Stimulated activated CD8-positive, alpha-beta memory T cell treated with anti-CD3 and anti-CD28 coated beads, Interleukin-12 subunit alpha, Interleukin-12 subunit beta, amount 100 ng/mL, for 1 hour (primary cell): ENCODE measurements at places on chromosomes 3 and 15.
A peak's percentile ranks its signal among the peaks of the same experiment; 100 is the strongest.

DNA sequence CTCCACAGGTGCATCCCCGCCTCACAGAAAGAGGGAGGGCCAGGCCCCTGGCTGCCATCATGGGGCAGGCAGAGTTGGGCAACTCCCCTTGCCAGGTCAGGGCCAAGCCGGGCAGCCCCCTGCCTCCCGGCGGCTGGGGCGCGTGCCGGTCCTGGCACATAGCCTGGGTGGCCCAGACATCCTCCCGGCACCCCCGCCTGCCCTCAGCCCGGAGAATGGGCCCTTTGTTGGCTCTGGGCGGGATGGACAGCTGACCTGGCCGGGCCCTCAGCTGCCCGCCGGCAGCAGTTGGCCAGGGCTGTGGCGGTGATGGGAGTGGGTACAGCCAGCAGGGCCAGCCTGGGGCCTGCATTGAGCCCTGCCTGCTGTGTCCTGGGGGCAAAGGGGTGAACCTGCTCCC, 16.5 kb downstream of the PLXNA1 start:
- DNase-seq, result no peak

- DNase-seq, result no peak
These were observed 444.9 kb downstream of the LPP start for GRCh38 chr3:188598894-188599293.

GRCh38 chr3:46923559-46924350, 46.2 kb downstream of the PTH1R start:
- DNase-seq, result peak; percentile 15

DNA sequence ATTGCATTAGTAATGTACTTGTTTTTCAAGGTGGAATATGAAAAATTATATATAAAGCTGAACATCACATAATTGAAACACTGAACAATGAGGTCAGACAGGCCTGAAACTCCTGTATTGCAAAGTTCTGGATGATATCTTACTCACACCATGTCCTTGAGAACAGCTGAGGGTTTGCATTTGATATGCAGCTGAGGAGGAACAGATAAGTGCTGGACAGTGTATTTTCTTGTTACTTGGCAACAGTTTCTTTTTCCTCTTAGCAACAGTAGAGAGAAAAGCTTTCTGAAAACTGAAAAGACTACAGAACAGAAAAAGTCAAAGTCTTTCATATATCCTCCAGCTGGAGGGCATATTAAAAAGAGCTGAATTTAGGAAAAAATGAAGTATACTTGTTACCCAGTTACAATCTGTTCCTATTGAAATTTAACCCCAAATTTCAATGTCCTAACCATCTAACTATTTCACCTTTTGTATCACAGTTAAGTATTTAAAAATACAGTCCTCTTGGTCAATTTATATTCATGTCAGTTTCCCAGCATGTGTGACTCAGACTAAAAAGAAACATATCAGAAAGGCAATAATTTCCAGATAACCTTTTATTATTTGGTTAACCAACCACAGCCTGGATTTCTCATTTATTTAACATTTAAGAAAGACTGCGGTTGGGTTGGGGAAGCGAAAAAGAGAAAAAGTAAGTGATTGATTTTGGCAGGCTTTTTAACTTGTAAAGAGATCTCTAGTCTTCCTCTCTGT, 733.0 kb upstream of the DPPA4 start:
- DNase-seq, result no peak

DNA sequence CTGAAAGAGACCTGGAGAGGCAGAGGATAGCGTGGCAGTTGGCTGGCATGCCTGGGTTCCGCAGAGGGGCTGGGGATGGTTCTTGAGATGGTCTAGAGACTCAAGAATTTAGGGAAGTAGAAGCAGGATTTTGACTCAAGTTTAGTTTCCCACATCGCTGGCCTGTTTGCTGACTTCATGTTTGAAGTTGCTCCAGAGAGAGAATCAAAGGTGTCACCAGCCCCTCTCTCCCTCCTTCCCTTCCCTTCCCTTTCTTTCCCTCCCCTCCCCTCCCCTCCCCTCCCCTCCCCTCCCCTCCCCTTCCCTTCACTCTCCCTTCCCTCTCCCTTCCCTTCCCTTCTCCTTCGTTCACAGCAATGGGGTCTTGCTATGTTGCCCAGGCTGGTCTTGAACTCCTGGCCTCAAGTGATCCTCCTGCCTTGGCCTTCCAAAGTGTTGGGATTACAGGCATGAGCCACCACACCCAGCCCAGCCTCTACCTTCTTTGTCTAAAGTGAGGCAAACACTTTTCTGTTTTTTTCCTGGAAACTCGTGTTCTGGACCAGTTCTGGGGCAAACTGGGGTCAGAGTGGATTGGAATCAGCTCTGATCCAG, 10.2 kb downstream of the CHRD start:
- no peak for DNase-seq

- no peak for DNase-seq
These were observed 768.1 kb downstream of the GBE1 start for GRCh38 chr3:80993241-80993945.

DNA sequence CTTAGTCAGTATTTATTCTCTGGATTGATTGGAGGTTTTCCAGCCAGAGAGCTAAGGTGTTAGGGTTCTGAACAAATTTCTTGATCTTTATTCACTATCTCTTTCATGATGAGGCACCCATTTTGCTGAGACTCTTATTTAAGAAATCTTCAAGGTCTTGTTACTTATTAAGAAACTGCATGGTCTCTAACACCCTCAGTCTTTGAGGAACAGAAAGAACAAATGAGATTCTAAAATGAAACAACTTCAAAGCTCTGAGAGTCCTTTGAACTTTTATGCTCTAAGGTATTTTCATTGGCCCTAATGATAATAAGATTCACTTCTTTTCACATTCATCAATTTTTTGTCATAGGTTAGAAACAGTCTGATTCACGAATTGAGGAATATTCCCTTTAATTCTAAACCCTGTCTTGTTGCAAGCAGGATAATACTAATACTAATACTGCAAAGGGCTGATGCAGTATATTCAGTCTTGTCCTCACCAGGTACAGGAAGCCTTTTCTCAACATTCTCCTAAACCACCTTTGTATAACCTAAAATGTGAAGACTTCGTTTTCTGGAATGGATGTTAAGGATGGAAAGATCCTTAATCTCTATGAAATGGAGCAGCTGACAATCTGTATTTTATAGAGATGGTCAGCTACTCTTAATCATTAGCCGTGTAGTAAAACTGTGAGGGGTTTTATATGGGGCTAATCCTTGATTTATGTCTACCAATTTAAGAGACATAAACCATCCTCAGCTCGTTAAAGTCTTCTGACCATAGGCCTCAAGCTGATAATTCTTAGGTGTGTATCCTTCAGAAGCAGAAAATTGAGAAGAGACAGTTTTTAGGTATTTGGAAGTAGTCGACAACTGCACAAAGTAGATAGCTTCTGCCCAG, 198.3 kb downstream of the OTOL1 start:
- DNase-seq, result no peak

DNA sequence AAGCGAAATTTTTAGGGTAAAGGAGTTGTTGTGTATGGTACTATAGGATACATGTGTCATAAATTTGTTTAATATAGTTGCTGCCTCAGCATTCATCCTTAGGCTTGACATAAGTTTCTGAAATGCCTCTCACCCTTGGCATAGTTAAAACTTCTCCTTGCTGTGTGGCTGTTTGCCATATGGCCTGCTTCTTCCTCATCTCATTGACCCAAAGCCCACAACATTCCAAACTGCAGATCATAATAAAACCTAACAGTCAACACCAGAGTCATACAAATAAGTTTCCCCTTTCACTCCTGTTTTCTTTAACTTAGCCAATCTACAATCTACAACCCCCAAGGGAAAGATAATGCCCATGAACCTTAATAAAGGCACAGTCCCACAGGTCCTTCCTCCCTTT, 136.6 kb downstream of the TMCC1 start:
- DNase-seq, result no peak

GRCh38 chr3:43531835-43532234, 90.0 kb downstream of the ANO10 start:
- no peak for DNase-seq

GRCh38 chr3:27718459-27718858, 3.7 kb downstream of the EOMES start:
- no peak for DNase-seq

DNA sequence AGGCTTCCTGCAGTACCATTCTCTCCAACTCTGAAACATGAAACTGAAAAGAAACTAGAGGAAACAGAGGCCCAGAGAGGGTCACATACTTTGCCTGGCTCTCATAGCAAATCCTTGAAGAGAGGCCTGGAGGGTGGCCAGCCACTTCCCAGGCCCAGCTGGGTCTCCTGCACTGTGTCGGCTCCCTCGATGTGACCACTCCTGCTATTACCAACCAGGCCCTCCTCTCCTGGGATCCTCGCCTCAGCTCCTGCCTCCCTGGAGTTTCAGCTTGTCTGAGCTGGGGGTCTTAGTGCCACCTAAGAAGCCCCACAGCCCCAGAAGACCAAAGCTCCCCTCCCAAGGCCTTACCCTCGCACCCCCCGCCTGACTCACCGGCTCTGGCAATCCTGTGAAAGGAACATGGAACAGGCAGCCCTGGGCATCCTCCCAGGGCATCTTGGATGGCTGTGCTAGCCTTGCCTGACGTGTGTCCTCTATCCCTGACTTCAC, 4.6 kb downstream of the LOXL1 start:
- no peak for DNase-seq

DNA sequence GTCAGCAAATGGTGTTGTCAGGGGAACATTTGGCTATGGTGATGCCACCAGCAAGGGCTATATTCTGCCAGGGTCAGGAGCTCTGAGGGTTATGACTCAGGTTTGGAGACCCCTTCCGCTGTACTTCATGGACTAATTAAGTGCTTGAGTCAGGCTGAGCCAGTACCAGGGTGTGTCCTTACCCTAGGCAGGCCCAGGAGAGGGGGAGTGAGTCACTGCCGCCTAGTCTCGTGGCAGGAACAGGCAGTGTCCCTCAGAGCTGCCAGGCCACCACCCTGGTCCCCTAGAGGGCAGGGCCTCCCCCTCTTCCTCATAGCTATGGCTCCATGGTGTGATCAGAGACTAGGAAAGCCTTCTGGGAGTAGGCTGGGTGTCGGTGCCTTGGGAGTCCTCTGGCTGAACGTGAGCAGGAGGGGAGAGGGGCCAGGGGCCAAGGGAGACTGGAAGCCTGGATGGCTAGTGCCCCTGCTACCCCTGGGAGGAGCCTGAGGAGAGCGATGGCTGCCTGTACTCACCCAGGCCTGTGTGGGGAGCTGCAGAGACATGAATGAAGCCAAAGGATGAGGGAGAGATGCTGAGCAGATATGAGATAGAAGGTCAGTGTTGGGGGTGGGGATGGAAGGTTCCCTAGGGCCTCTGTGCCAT, 10.6 kb downstream of the MAPKAPK3 start:
- DNase-seq, result no peak

- DNase-seq, result no peak
These were observed 65.6 kb downstream of the MAP4 start for GRCh38 chr3:47950453-47951169.

DNA sequence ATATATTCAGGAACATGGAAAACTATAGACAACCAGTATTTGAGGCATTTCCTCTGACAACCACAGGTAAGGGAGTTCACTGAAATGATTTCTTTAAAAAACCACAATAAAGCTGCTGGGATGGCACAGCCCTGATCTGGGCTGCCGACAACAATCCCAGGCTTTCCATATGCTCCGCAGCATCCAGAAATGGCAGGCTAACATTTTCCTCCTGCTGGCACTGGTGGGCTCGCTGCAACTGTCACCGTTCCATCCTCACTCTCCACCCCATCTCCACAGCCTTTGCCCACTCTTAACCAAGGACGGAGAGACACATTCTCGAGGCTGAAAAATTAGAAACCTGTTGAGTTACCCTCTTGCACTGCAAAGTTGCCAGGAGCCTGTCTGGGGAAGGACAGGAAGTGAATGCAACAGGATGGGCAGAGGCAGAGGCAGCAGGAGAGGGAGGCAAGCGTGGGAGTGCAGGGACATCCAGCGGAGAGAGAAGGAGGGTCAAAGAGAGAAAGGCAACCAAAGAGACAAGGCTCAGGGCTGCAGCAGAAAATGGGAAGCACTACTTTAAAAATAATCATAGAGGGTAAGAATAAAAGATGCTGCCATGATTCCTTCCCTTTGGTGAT, 79.0 kb upstream of the ARRDC4 start:
- DNase-seq, result no peak

DNA sequence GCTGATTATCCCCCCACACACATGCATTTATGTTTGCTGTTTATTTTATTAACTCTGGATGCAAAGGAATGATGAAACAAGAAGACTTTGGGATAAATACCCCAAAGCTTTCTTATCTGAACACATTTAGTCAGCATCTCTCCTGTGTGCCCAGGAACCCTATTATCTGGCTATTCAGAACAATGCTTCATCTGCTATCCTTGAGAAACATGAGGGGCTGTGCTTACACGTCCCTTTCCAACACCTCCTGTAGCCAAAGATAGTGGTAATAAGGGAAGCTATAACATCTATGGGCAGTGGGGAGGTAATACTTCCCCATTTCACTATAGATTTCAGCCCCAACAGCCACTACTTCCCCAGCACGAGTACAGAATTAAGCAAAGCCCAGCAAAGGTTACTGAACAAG, 94.7 kb downstream of the SSR3 start:
- DNase-seq, result no peak

DNA sequence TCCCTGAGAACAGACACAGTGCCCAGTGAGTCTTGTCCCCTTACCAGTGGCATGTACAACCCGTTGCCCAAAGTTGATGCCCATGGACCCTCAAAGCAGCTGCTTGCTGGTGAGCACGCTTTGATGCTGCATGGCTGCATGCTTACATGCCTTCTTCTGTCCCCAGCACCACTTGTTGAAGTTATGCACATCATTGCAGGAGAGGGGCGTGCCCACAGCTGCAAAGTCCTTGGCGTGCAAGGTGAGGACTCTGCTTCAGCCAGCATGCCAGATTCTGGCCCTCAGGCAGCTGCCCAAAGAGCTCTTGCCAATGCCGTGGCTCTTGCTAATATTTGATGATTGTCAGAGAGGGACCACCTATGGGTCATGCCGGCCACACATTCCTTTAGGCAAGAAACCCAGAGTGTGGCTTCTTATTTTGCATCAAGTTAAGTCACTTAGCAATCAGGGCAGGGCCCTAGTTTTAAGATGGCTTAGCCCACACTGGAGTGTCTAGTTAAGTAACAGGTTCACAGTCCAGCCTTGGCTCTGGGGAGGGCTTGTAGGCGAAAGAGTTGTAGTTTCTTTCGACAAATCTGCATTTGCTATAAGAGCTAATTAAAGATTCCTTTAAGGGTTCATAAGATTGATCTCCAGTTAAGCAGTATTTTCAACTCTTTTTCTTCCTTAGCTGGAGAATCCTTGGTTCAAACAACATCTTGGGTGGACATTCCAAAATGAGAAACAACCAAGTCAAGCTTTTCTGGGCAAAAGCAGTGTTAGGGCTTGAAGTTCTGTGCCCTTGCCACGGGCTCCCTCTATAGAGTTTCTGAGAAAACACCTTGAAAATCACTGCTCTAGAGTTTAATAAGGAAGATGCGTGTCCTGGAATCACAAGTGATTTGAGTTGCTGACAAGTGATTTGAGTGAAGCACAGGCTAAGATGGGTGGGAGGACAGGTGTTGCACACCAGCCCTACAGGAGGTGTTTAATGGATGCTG, 128.6 kb downstream of the SLCO3A1 start:
- no peak for DNase-seq

- DNase-seq, result no peak
These were observed 57.0 kb downstream of the MLH1 start for GRCh38 chr3:37050282-37050681.

- no peak for DNase-seq
These were observed 74.0 kb upstream of the LINGO1 start for GRCh38 chr15:77706482-77707244.
